ENCODE measurements at places on chromosomes 16 and 17.

GRCh38 chr17:43839670-43840108 lies 6.7 kb upstream of the MPP3 start:
- DNase-seq, result no peak

GRCh38 chr16:88923450-88923849 lies 53.6 kb downstream of the CBFA2T3 start:
- DNase-seq, result no peak

DNA sequence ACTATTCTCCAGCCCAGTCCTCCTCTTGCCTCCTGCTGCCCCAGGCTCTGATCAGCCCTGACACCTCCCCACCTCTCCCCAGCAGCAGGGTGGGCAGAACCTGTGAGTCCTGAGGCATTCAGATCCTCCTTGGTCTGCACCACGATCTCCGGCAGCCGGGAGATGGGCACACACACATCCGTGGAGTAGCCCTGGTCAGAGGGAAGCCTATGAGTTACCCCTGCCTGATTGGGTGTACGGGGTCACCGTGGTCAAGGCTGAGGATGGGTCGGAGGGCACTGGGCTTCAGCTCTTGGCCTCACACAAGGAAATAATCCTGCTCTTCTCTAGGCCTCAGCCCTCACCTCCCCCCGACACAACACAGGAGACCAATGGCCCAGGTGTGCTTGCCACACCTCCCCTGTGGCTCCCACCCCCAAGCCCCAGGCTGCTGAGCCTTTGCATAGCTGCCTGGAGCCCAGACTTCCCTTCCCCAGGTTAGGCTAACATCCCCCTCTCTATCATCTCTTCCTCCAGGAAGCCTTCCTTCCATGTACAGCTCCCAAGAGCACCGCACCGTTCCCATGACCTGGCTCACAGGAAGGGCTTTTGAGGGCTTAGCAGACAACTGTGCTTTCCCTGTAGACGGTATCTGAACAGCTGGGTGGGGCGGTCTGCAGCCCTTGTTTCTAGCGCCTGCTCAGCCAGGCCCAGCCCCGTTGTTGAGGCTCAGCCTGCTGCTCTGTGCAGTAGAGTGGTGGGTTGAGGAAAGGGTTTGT lies 3.7 kb downstream of the LDHD start:
- DNase-seq, result no peak

DNA sequence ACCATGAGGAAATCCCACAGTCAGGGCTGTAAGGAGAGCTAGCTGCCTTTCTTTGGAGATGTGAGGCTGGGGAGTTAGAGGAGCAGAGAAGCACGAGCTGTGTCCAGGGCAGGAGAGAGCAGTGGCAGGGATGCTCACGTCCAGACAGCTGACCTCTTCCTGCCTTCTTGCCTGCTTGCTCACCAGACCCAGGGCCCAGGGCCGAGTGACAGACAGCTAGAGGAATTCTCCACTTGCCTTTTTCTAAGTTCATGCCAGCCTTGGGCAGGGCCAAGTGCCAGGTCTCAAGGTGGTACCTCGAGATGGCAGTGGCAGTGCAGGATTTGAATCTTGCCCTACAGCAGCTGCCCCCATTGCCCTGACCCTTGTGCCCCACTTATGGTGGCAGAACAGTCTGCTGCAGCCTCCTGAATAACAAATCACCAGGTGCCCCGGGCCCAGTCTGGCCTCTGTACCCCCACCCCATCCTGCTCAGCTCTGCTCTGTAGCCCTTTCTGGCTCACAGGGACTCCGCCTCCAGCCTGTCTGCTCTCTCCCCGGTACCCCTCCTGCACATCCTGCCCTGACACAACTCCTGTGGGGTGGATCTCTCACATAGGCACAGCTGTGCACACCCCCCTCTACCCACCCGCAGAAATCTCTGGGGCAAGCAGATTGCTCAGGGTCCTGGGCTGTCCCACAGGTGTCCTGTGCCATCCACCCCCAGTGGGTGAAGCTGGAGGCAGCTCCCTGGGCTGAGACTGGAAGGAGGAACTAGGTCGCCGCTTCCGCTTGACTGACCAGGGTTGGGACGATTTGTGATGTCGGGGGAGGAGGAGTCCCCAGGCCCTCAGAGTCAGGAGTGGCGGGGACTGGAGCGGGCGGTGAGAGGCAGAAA lies 25.9 kb downstream of the GRIN2C start:
- no peak for DNase-seq

GRCh38 chr16:24423312-24423711 lies 116.1 kb upstream of the RBBP6 start:
- DNase-seq, result no peak

DNA sequence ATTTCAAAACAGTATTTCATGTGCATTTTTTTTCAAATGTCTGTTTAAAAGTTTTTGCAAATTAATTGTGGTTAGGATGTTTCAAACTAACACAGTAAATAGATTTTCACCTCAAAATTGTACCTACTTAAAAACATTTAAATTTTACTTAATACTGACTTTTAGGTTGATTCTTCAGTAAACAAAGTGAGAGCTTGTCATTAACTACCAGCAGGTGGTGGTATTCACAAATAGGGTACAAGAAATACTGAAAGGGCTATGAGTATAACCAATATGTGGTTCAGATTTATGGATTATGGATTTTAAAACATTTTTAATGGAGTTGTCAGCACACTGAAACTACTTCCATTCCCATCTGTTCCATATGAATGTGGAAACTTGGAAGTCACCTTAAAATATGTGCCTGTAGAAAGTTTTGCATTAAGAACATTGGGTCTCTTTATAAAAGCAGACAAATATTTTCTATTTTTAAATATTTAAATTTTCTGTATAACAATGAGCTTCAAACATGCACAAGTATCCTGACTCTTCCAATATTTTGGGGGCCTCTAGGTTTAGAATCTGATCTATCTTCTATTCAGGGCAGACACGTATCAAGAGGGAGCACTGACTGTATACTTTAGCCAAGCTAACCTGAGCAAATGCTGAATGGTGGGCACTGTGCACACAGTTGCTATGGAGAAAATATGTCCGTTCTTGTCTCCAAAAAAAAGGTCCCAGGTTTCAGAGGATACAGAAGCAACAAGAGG lies 155.6 kb downstream of the SNX11 start:
- DNase-seq, result no peak

GRCh38 chr16:55821210-55821609 lies 11.7 kb downstream of the CES1 start:
- no peak for DNase-seq

- no peak for DNase-seq
Observed at GRCh38 chr17:18944646-18945045, 7.3 kb upstream of the SLC5A10 start.

DNA sequence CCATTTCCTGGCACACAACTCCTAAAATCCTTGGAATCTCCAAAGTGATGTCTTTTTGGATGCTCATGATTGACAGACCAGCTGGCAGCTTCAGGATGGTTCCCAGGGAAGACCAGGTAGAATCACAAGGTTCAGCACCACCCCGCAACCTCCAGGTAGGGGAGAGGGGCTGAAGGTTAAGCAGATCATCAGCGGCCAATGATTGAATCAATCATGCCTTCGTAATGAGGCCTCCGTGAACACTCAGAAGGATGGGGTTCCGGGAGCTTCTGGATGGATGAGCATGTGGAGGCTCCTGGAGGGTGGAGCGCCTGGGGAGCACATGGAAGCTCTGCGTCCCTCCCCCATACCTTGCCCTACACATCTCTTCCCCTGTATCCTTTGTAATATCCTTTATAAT lies 185.9 kb downstream of the SEC14L1 start:
- no peak for DNase-seq

GRCh38 chr16:67383284-67383683 lies 10.0 kb downstream of the TPPP3 start:
- DNase-seq, result no peak

- DNase-seq, result no peak
Observed at GRCh38 chr17:80724775-80725266, 180.2 kb downstream of the RPTOR start.

GRCh38 chr17:43350888-43351361 lies 47.9 kb upstream of the ARL4D start:
- DNase-seq, result no peak

GRCh38 chr17:82892899-82893565 lies 53.2 kb upstream of the ZNF750 start:
- peak; percentile 43 for DNase-seq

DNA sequence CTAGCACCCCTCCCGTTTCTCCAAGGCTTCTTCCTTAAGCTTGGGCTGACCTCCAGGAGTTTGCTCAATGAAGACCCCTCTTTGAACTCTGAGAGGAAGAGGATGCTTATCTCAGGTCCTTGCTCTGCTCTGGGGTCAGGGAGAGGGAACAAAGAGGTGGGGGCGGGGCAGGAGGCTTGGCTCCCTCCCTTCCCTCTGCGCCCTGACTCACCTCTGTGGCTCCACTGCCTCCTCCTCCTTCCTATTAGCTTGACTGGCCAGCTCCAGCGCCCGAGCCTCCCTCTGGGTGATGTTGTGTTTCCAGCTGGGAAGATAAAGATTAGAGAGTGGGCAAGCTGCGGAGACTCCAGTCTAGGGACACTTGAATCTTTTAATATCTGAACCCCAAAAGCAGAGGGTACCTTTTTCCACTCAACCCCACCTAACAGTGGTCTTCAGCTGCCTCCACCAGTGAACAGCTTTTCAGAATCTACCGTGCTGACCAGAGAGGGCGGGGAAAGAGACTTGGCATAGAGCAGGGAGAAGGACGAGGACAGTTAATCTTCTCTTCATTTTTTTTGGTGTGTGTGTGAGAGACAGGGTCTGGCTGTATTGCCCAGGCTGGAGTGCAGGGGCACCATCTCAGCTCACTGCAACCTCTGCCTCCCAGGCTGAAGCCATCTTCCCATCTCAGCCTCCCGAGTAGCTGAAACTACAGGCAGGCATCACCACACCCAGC lies 6.7 kb downstream of the GIP start:
- DNase-seq, result no peak

- DNase-seq, result no peak
Observed at GRCh38 chr16:56247808-56248207, 56.5 kb downstream of the GNAO1 start.

GRCh38 chr16:67814567-67814966 lies 7.9 kb downstream of the TSNAXIP1 start:
- DNase-seq, result no peak

- DNase-seq, result no peak
Observed at GRCh38 chr16:57593990-57594389, 34.4 kb upstream of the ADGRG1 start.

DNA sequence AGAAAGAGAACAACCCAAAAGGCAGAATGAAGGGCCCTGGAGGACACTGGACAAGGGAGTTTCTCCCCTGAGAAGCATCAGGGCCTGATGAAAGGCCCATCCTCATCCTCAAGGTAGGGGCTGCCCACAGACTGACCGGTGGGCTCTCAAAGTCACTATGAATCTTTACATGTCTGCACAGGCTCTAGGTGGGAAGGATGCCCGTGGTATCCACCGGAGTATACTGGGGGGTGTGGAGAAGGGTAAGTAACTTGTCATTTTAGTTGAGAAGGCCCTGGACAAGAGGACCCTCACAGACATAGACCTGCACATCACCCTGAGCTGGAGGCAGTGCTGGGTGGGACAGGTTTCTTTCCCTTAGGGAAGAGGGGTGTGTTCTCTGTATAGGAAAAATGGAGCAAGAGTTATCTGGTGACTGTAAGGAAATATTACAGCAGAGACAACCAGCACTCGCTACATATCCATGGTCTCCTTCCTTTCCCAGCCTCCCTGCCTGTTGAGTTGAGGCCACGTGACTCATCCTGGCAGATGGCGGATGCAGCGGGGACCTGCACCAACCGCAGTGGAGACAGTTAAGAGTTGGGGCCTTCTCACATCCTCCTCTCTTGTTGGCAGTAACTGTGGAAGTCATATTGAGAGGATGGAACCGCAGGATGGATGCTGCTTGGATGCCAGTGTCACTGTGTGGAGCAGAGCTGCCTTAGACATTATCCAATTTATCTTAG lies 45.6 kb upstream of the KCNJ12 start:
- no peak for DNase-seq

- no peak for DNase-seq
Observed at GRCh38 chr17:42160531-42160910, 5.7 kb upstream of the RAB5C start.

DNA sequence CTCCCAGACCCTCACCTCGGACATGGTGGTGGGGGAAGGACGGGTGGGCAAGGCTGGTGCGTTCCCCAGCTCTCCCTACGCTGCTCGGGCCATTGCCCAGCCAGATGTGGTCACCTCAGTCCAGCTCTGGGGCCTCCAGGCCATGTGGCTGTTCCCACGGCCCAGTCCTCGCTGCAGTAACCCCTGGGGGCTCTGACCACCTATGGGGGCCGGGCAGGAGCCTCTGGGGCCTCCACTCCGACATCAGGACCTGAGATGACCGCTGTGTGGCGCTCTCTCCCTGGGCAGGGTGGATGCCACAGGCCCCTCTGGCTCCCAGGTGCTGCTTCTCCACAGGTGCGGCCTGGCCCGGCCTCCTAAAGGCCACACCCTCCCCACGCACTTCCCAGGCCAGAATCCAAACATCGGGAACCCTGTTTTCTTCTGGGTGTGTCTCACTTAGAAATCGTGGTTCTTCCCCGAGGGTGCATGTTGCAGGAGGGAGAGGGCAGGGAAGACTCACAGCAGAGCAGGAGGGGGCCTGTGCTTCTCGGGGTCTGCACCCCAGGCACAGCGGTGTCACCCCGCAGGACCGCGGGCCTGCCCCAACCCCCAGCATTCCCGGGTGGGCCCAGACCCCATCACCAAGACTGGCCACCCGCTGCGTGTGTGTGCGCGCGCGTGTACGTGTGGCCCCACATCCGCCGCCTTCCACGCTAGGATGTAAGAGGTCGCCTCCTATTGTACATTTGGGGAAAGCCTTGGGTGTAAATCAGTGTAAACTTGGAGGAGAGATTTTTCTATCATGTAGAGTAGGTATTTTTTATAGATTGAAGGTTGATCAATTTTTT lies 5.9 kb upstream of the CAPN15 start:
- no peak for DNase-seq

DNA sequence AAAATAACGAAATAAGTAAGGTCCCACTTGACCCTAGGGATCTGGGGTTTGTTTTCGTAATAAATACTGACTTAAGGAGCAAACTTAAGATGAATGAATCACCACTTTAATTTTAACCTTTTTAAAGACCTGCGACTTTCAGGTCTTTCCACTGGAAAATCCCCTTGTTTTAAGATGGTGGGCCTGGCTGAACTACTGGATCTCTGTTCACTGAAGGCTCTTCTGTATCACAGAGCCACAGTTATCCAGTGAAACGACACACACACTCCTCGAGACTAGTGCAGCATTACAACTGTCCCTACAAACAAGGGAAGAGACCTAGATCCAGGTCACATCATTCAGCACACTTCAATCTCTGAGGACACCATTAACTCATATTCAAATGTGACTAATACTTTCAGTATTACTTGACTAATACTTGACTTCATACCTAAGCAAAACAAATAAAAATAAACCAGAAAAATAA lies 299.0 kb downstream of the CEP112 start:
- no peak for DNase-seq

- no peak for DNase-seq
Observed at GRCh38 chr16:50444526-50444925, 75.7 kb upstream of the BRD7 start.

- DNase-seq, result no peak
Observed at GRCh38 chr16:14358697-14359305, 271.3 kb downstream of the PARN start.

- DNase-seq, result no peak
Observed at GRCh38 chr17:27242951-27243350, 51.0 kb upstream of the WSB1 start.

GRCh38 chr16:4692460-4693295 lies 684 bp upstream of the NUDT16L1 start:
- no peak for DNase-seq
